ENCODE measurements at places on chromosomes 12 and 14.

GRCh38 chr14:96059519-96060135, 20.5 kb downstream of the C14orf132 start:
- no peak for DNase-seq

DNA sequence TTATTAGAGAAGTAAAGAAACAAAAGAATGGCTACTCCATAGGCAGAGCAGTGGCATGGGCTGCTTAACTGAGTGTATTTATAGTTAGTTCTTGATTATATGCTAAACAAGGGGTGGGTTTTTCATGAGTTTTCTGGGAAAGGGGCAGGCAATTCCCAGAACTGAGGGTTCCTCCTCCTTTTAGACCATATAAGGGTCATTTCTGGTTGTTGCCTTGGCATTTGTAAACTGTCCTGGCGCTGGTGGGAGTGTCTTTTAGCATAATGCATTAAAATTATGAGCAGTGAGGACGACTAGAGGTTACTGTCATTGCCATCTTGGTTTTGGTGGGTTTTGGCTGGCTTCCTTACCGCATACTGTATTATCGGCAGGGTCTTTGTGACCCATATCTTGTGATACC, 40.1 kb downstream of the CCDC60 start:
- no peak for DNase-seq

DNA sequence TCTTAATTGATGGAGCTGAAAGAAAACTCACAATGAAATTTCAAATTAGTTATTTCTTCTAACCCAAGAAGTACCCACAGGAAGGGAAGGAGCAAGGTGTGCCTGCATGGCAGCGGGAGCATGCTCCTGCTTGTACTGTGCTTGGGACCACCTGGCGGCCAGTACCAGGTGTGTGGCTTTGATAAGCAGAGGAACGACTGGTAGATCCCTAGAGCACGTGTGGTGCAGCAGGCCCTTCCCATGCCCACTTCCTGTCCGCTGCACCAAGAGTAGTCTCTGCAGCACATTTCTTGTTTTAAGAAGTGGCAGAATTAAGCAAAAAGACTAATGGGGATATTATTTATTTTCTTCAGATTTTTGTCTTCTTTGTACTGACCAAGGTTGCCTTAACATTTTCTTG, 122.3 kb upstream of the ATF1 start:
- no peak for DNase-seq

DNA sequence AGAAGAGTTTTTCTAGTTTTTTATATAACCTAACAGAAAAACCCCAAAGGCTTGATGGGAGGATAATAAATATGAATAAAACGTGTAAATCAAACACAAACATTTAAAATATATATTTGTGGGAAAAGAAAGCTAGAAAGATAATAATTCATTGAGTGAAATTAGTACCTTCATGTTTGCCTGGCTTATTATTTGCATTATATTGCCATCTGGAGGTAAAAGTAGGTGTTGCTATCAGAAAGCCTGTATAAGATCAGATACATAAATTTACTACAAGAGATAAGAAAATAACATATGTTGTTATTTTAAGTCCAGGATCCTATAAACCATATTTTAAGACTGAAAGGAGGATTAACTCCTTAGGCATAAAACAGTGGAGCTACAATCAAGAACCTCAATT, 77.7 kb downstream of the NTS start:
- DNase-seq = peak; percentile 29

DNA sequence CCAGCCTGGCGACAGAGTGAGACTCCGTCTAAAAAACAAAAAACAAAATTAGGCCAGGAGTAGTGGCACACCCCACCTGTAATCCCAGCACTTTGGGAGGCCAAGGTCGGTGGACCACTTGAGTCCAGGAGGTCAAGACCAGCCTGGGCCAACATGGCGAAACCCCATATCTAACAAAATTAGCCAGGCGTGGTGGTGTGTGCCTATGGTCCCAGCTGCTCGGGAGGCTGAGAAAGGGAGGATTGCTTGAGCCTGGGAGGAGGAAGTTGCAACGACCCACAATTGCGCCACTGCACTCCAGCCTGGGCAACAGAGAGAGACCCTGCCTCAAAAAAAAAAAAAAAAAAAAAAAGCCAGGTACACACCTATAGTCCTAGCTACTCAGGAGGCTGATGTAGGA, 37.0 kb downstream of the KDM2B start:
- no peak for DNase-seq

DNA sequence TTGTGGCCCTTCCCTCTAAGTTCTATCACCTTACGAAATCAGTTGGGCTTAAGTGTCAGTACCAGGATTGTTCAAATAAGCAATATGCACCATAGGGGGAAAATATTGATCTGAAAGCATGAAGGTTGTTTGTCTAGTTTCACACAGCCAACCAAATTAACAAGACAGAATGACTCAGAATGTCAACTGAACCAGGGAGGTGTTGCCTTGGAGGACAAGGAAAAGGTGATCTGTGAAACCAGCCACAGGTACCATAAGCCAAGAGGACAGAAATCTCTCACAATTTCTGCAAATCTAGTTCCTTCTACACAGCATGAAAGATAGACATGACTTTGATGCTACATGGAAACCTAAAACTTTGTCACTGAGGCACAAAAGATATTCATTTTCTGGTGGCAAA, 297.9 kb downstream of the BCL11B start:
- DNase-seq = no peak

- peak; percentile 67 for DNase-seq
These were observed 23.5 kb upstream of the GPRC5D start for GRCh38 chr12:12975322-12976077.
